ENCODE measurements at places on chromosomes 11 and 22. TPM values are rescaled to one million over a fixed set of nuclear protein-coding genes. Genes with fewer than 3 reads are reported as not detected.

The TBX1 gene
- total RNA-seq = 4.1 TPM

The TRIM51 gene
- not detected for total RNA-seq

The ZNF280B gene
- total RNA-seq = 1.5 TPM

The ELFN2 gene
- 7.6 TPM for total RNA-seq

The PHF21B gene
- 1.1 TPM for total RNA-seq

The CCDC87 gene
- total RNA-seq = 0.60 TPM

The CHADL gene
- total RNA-seq = not detected

The TRMU gene
- 36.4 TPM for total RNA-seq

All from A549 treated with RU486 at 1 μM for 4 hours (cell line).